ENCODE measurements at places on chromosomes 16 and 17.

- DNase-seq, result no peak
These were observed 101.4 kb downstream of the PITPNC1 start for GRCh38 chr17:67478401-67479041.

DNA sequence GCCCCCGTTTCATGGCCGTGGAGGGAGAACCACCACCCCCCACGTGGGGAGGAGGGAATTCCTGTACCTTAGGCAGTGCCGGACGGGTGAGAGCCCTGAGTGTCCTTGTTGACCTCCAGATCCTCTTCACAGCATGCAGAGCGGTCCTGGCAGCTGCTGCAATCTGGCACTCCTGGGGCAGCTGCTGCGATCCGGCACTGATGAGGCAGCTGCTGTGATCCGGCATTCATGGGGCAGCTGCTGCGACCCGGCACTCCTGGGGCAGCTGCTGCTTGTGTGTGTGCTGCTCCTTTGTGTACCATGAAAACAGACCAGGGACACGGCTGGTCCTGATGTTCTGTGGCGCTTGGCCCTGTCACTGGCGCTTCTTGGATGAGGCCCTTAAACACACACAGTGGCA, 12.8 kb downstream of the ZNF778 start:
- DNase-seq, result no peak

GRCh38 chr17:10233161-10233560, 34.8 kb upstream of the GAS7 start:
- no peak for DNase-seq

- no peak for DNase-seq
These were observed 26.4 kb upstream of the CACNG1 start for GRCh38 chr17:67017910-67018309.

DNA sequence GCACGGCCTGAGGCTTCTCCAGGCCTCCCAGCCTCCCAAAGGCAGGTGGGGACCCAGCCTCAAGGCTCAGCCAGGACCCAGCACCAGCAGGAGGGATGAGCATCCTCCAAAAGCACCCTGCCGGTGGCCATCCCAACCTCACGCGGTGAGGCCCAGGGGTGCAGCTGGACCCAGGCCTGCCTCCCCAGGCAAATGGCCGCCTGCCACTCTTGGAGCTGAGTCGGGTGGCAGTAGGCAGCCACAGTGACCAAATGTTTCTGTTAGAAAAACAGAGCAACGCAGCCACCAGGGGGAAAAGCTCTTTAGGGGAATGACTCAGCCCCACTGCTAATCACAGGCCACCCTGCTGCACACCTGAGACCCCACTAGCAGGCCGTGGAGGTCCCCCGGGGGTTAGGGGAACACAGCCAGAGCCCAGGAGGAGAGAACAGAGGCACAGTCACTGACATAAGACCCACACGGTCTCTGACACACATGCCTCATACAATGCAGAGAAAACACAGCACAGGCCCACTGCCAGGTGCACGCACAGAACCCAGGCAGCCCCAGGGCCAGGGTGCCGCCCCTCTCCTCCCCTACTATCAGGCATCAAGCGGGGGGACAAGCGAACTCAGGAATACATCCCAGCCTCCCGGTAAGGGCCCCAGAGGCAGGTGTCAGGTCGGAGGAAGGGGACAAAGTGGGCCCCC, 12.4 kb downstream of the BCAR1 start:
- no peak for DNase-seq

DNA sequence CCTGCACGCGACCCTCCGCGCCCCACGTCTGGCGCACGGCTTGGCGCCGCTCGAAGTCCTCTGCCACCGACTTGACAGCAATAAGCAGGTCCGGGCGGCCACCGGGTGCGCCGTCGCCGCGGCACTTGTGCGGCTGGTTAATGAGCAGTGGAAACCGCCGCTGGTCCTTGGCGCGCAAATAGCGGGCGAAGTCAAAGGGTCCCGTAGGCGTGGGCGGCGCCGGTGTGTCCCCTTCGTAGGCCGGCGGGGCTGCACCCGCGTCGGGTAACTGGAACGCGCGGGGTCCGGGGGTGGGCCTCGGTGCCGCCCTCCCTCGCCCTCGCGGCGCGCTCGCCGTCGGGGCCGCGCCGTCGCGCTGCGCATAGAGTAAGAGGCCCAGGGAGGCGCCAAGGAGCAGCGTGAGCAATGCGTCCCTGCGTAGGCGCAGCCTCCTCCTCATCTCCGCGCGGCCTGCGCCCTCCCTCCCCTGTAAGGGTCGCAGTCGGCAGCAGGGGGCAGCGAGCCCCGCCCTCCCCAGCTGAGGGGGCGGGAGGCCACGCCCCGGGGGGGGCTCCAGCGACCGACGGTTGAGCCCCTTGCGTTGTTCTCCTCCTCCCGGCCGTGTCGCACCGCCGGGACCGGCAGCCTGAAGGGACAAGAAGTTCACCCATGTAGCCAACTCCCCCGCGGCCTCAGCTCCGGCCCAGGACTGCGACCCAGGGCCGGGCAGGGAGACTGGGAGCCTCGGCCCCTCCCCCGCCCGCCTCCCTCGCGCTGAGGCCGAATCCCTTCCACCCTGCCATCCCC, 558 bp downstream of the B3GNT9 start:
- DNase-seq, result no peak

GRCh38 chr16:53753431-53753830, 49.5 kb downstream of the FTO start:
- DNase-seq, result no peak

GRCh38 chr17:676060-676700, 38.5 kb downstream of the VPS53 start:
- DNase-seq, result no peak

GRCh38 chr17:2198927-2199326, 104.7 kb downstream of the SMG6 start:
- DNase-seq, result no peak

DNA sequence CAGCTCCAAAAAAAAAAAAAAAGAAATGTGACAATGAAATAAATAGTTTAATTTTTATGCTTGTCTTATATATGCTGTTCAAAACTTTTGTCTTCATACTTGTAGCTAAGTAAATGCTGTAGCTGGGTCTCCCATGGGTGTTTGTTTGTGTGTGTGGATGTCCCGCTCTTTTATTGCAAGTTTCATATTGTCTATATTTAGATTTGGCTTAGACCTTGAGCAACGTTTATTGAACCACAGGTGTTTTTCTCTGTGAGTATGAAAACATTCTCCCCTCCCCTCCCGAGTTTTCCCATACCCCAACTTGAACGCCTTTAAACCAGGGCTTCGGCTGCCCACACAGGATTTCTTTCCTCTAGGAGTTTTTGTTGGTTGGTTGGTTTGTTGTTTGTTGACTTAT, 45.2 kb downstream of the MFSD11 start:
- DNase-seq, result no peak

- DNase-seq, result no peak
These were observed 273.1 kb downstream of the PHKB start for GRCh38 chr16:47734081-47734857.

- DNase-seq, result no peak
These were observed 19.3 kb downstream of the CASKIN1 start for GRCh38 chr16:2177101-2177500.

- no peak for DNase-seq
These were observed 19.7 kb downstream of the CYB5B start for GRCh38 chr16:69443927-69444631.

DNA sequence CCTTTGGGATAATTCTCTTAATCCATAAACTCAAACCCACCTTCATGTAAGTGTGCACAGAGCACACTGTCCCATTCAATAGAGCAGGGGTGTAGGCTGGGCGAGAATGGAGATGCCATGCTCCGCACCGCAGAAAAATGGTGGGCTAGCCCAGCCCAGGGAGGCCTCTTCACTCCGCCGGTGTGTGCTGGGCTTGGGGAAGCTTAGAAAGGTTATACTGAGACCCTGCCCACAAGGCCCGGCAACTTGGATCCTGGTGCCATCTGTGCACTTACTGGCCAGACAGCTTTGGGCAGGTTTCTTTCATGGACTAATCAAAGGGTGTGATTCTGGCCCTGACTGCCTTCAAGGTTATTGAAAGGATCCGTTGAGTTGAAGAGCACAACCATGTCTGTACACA, 3.7 kb upstream of the STAT5A start:
- DNase-seq, result no peak

DNA sequence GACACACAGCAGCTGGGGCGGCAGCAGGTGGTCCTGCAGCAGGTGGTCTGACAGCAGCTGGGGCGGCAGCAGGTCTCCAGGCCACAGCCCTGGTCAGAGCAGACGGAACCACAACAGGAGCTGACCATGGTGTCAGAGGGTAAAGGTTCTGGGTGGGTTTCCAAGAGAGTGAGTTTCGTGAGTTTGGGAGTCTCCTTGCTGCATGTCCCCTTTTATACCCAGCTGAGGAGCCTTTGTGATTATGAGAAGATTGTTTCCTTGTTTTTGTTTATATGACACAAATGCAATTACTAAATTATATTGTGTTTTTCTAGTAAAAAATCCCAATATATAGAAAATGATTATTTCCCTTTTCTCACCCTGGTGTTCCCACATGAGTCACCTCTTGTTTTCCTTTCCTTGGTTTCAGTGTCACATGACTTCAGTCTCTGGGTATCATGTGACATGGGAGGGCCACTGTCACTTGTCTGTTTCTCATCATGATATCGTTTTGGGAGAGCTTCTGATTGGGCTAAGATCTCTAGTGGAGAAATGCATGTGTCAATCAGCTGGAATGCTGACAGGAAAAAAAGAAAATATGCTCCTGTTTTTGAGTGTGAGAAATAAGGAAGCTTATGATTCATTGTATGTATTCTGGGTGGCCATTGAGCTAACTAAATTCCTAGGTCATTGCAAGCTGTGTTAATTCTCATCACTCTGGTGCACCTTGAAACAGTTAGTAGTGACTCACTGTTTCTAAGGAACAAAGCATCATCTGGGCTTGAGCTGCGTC, at the start of gene KRTAP4-6:
Gene KRTAP4-6, minus strand, starts transcription at position 185 of the 772 bp plus-strand sequence. Its CDS starts 57 bp downstream, at position 128.
- no peak for DNase-seq

- no peak for DNase-seq
These were observed 11.2 kb upstream of the RFWD3 start for GRCh38 chr16:74677868-74678267.

DNA sequence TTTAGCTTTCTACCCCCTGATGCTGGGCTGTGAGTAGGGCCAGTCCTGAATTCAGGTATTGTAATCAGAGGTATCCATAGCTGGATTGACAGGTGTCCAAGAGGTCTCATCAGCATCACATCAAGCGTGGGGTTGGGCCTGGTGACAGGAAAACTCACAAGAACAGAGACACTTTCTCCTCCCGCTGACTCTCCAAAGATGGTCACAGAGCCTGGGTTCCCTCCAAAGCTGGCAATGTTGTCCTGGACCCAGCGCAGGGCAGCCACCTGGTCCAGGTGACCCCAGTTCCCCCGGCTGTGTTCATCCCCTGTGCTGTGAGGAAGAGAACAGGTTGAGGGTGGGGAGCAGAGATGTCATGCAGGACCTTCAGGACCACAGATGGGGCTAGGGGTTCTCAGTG, 11.7 kb downstream of the CES1 start:
- no peak for DNase-seq

- DNase-seq, result no peak
These were observed 265.5 kb downstream of the PARN start for GRCh38 chr16:14364386-14365199.
